ENCODE measurements at places on chromosomes 2 and 18. TPM values are rescaled to one million over a fixed set of nuclear protein-coding genes. Genes with fewer than 3 reads are reported as not detected.

DNA sequence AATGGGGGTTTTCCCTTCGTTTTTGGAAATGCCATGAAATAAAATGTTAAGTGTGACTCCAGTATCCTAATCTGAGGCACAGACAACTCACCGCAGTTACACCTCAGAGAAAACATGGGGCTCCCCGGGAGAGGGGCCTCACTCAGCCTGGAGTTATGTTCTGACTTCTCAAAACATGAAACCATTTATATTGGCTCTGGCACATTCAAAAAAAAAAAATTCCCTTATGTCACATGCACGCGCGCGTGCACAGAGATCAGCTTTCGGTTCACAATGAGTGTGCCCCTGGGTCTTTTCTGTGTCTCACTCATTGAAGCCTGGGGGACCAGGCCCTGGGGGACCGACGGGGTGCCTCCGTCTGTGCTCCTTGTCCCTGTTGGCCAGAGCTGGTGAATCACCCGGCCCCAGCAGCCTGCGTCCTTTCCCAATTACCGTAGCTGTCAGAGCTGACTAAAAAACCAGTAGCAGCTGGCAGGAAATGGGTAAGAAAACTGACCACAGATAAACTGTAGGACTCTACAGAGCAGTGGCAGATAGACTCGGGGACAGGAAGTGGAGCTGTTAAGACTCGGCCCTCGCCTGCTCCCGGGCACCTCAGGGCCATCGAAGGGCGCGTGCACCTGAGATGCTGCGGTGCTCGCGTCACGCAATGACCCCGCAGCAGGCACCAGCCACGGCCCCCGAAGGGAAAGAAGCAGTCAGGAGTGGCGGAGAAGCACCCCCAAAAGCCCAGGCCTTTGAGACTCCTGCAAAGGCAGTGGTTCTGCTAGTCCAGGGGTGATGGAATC lies 138.3 kb upstream of the ID2 start:
- peaks cover 5% of the 10 kb centered on the region for H3K4me1 ChIP-seq
- DNase-seq: peak; percentile 46
- no peak overlapping the region for H3K27ac ChIP-seq
- H3K4me3 ChIP-seq: no peak overlapping the region
- H3K27me3 ChIP-seq: no peaks in the 10 kb centered on the region
- H3K36me3 ChIP-seq: no peaks in the 10 kb centered on the region

The PPM1B gene
- 35.7 TPM for total RNA-seq

The IHH gene
- 4.4 TPM for total RNA-seq

DNA sequence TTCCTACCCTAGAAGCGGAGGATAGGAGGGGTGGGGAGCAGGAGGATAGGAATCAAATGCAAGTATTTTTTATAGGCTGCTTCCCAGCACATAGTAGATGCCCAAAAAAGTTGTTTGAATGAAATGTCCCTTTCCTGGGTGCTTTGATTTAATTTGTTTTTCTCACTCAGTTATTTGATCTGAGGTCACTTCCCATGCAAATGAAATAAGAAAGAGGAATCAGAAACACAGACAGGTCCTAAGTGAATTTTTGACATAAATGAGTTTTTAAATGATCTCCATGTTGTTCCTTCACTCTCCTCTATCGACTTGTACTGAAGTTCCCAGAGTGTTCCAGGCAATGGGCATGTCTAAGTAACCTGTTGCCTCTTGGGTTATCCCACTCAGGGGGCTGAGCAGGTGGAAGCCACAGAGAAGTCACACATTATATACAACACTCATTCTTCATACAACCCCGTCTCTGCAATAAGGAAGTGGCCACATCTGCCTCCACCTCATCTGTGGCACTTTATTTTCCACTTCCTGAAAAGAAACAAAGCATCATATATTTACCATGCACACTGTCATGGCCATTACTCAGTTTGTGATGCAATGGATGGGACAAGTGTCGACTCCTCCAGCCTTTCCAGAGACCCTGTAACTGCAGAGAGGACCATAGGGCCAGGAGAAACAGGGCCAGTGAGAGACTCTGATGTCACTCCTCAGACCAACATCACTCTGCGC lies 81.9 kb upstream of the ZNF397 start:
- H3K27me3 ChIP-seq: no peaks in the 10 kb centered on the region
- no peak overlapping the region for H3K27ac ChIP-seq
- H3K4me1 ChIP-seq: peaks cover 4% of the 10 kb centered on the region
- no peak overlapping the region for H3K4me3 ChIP-seq

DNA sequence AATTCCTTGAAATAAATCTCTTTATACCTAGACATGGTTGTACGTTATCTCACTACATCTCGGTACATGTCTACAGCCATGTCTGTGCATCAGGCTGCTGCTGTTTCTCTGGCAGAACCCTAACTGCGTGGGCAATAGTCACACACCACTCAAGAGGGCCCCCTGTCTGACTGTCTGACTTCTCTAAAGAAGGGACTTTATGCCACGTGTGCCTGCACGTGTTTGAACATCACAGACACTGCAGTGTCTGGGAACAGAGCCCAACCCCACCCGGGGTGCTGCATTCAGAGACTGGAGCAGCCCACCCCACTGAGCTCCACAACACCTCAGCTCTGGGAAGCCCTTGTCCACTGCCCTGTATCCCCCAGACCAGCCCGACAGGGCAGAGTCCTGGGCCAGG lies 55.0 kb downstream of the KIF1A start:
- no peaks in the 10 kb centered on the region for H3K36me3 ChIP-seq
- no peak for DNase-seq
- H3K27me3 ChIP-seq: no peaks in the 10 kb centered on the region
- H3K4me3 ChIP-seq: no peak overlapping the region
- no peaks in the 10 kb centered on the region for H3K4me1 ChIP-seq

The PLGLB1 gene
- 8.3 TPM for total RNA-seq

All from lung (tissue), 17 donors.